ENCODE measurements at places on chromosomes 11 and 22.

- DNase-seq = no peak
Measured at GRCh38 chr11:10699072-10699471, 5.5 kb upstream of the IRAG1 start.

DNA sequence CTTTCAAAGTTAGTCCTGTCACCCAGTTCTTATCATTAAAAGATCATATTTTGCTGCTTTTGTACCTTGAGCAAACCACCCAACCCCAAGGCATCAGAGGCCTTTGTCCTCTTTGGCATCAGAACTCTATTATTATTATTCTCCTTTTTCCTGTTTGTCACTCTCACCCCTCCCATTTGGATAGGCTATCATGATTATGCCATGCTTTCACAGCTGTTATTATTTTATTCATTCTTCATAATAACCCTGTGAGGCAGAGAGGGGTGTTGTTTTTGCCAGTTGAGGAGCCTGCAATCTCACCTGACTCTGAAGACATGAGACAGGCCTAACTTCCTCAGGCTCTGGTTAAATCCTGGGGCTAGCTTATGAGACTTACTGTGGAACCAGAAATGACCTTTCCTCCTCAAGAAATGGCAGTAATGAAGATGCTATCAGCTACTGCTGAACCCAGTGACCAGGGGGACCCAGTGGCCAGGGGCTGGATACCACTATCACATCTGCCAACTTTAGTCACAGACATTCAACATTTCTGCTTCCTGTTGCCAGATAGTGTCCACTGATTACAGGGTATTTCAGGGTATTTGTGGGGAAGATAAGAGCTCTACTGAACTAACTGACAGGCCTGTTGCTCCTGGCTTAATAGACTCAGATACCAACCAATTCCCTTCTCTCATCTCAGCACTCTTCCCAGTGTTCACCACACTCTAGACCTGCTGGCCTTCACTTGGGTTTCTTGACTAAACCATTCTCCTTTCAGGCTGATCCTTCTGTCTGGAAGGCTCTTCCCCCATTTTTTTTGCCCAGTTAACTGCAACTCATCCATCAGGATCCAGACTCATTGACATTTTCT lies 11.8 kb upstream of the SWAP70 start:
- no peak for DNase-seq

DNA sequence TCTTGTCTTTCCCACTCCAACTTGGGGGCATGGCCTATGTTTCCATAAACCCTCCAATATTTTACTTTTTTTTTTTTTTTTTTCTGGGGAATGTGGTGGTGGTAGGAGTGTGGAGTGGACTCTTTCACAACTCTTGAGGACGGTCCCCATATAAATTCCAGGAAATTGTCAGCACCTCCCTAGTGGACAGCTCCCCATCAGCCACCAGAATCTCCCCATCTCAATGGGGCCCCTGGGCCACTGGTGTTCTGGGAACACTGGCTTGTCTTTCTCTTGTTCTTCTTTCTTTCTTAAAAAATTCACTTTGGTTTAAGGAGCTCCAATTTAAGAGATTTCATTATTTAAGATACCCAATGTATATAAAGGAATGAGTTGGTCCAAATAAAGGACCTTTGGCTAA lies 74.1 kb downstream of the ADM start:
- no peak for DNase-seq

DNA sequence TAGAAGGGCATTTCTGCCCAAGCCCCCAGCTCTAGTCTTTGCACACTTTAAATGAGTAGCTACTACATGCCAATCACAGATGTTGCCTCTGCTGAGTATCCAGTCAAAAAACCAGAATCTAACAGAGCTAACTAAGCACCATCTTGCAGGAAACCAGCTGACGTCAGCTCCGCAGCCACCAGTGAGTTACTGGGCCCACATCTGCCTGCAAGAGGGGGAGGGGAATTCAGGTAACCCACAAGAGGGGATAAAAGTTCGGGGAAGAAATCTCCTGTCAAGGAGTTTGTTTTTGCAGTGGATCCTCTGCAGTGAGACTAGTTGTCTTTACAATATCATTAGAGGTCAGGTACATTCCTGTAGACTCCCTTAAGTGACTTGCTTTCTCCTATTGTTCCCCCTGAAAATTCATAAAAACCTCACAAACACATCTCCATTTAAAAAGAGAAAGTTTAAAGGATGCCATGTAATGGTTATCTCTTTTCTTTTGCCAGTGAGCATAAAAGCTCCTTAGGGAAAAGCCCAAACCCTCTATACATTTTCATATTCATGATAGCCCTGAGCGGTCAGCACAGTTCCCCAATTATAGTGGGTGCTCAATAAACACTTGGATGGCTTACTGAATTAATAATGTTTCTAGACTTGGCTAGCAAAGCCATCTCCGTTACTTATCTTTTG lies 9.3 kb downstream of the CD44 start:
- no peak for DNase-seq

- DNase-seq = no peak
Measured at GRCh38 chr22:36330127-36330526, 57.6 kb downstream of the MYH9 start.

- no peak for DNase-seq
Measured at GRCh38 chr11:134882141-134882540, 470.1 kb upstream of the B3GAT1 start.

- peak; percentile 81 for DNase-seq
Measured at GRCh38 chr11:24588081-24588480, 91.2 kb downstream of the LUZP2 start.

- DNase-seq = no peak
Measured at GRCh38 chr22:49418943-49419342, 408.7 kb downstream of the BRD1 start.

- DNase-seq = peak; percentile 37
Measured at GRCh38 chr11:34305193-34305592, 52.6 kb downstream of the ABTB2 start.

DNA sequence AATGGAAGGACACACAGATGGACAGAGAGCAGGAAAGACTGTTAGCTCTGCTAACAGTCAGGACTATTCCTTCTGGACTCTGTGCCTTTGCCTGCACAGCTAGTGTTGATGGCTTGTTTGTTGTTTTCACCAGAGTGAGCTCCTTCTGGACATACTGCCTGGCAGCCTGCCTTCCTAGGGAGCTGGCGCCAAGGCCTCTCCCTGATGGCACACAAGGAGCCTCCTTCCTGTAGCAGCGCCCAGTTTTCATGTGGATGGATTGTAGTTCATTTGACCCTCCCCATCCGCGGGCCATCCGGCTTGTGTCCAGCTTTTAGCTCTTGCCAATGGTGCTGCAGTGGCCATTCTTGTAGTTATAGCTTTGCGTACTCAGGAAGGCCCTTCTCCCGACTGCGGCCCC lies 16.6 kb upstream of the BCR start:
- no peak for DNase-seq

GRCh38 chr22:17924735-17925364 lies 99.5 kb downstream of the MICAL3 start:
- DNase-seq = peak; percentile 84

- DNase-seq = no peak
Measured at GRCh38 chr11:821512-822371, 3.0 kb downstream of the PNPLA2 start.

All from kidney tubule cell (primary cell).